Liver (tissue), 10 donors: ENCODE measurements at places on chromosomes 3 and 15.

- DNase-seq, result no peak
Measured at GRCh38 chr3:112467539-112467938, 31.7 kb downstream of the BTLA start.

DNA sequence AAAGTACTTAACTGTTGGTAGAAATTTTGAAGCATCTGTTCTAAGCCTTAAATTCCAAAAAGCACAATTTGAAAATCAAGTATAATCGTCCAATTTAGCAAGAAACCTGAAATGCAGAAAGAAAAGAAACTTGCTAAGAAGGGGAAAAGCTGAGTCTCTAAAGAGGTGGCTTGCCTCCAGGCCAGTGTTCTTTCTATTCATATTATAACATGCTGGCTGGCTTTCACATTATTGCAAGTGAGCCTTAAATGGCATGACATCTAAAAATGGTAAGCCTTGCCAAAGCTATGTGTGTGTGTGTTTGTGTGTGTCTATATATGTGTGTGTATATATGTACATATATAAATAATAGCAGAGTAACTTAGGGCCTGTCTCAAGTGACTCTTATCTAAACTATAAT is 89.5 kb downstream of the FGF12 start:
- no peak for DNase-seq

- no peak for DNase-seq
Measured at GRCh38 chr3:192091831-192092230, 630.9 kb downstream of the PYDC2 start.

- peak; percentile 40 for DNase-seq
Measured at GRCh38 chr3:69385723-69386555, at the start of gene FRMD4B. Gene FRMD4B, minus strand, starts transcription at chr3:69386088. Its CDS starts 99 bp downstream, at chr3:69385989.

DNA sequence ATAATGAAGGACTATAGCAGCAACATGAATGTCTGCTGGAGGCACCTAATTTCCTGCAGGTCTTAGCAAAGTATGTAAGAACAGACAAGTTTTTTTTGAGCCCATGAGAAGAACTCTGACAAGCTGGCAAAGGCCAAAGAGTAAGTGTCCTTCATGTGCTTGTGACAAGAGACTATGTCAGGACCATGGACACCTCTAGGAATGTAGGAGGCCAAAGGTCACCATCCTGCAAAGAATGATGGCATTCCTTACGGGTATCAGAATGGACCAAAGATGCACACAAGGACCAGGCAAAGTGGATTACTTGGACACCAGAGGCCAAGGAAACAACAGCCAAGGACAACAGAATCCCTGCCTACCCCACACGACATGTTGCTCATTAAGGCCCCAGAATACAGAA is 858.5 kb upstream of the CFAP20DC start:
- no peak for DNase-seq

- DNase-seq, result no peak
Measured at GRCh38 chr3:120350401-120350941, 1.3 kb upstream of the LRRC58 start.

DNA sequence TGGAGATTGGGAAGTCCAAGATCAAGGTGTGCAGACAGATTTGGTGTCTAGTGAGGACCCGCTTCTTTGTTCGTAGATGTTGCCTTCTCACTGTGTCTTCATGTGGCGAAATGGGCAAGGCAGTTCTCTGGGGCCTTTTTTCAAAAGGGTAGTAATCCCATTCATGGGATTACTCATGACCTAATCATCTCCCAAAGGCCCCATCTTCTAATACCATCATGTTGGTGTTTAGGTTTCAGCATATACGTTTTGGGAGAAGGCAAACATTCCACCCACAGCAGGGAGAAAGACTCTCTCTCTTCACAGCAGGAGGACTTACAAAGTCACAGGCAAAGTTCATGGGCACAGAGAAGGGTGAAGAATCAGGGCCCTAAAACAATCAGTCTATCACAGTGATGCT is 252.1 kb downstream of the RPLP1 start:
- no peak for DNase-seq

GRCh38 chr15:70098153-70098460 is 390 bp upstream of the TLE3 start:
- DNase-seq, result no peak

GRCh38 chr3:117997201-117998049 is 1037.2 kb downstream of the IGSF11 start:
- DNase-seq, result peak; percentile 66

- DNase-seq, result peak; percentile 82
Measured at GRCh38 chr3:47578119-47578632, 489 bp downstream of the CSPG5 start.
